ENCODE measurements at places on chromosomes 3 and 15.

DNA sequence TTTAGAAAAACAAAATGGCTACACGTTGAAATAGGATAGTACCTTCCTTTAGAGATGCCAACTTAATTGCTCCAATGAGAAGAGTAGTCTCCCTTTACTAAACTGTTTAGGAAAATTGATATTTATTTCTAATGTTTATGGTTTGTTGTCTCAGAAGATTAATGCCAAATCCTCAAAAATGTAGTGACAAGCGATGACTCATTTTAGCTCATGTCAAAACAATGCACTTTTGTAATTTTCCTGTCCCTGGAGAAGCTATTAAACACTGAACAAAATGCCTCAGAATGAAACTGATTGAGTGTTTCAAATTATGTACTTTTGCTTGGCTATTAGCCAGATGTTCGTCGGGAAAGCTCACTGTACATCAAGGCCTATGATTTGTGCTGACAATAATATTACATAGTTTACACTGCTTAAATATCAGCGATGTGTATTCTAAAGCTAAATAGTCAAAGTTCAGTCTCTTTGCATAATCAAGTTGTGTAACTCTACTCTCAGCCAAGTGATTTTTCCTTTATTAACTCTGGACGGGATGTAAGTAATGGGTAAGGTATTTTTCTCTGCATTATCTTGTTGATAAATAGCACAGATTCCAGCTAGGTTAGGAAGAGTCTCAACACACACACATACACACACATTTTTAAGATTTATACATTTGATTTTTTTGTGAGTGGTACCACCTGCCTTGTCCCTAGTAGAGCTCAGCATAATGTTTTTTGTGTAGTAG is 83.7 kb downstream of the CMSS1 start:
- peak; percentile 87 for DNase-seq

- DNase-seq = peak; percentile 6
Observed at GRCh38 chr3:76497636-76498035, 542.3 kb upstream of the ROBO2 start.

DNA sequence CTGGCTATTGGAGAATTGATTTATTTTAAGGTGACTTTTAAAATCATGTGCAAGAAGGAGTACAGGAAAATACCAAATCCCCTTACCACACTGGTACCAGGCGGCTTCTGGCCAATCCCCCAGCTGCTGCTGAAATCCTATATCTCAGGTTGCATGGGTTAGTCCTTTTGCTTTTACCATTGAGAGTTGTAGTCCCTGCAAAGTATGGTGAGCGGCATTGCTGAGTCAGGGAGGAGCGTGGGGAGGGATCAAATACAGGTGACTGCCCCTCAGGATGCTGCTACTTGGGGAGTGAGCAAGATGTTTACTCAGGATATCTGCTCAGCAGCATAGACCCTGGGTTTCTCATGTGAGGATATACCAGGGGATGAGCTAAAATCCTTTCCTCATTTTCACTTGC is 131.9 kb upstream of the STAC start:
- DNase-seq = no peak

GRCh38 chr15:78614021-78614420 is 6.8 kb downstream of the CHRNA3 start:
- DNase-seq = no peak

DNA sequence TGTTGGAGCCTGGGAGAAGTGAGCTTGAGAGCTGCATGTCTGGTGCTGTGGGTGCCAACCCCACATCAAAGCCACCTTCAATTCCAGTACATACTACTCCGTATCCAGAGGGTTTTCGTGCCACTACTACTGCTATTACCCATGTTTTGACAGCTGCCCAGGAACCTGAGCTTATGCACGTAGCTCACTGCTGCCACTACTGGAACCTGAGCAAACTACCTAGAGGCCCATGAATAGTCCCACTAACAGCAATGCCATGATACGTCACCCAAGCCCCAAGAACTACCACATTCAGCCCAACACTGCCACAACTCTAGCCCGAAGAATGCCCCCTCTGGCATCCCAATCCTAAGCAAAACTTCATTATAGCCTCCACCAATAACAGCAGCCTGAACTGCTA is 215.2 kb upstream of the BCHE start:
- peak; percentile 3 for DNase-seq

GRCh38 chr15:98582900-98583554 is 65.3 kb upstream of the IGF1R start:
- no peak for DNase-seq

DNA sequence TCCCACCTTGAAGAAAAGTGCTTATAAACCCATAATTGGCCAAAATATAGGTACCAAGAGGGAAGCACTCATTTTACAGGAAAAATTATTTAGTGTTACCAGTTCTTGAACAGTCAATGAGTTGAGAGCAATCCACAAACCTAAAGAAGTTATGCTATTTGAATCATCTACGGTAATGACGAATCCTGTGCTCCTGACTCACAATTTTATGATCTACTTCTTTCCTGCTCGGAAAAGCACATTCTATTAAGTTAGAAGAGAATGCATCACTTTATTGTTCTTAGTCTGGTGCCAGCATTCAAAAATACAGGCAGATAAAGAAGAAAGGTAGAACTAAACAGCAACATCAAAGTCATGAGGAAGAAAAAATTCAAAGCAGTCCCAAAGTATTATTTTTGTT is 33.2 kb downstream of the CHRM5 start:
- peak; percentile 64 for DNase-seq

- no peak for DNase-seq
Observed at GRCh38 chr3:178536211-178537079, at the start of gene KCNMB2. Gene KCNMB2, plus strand, starts transcription at chr3:178536436.

DNA sequence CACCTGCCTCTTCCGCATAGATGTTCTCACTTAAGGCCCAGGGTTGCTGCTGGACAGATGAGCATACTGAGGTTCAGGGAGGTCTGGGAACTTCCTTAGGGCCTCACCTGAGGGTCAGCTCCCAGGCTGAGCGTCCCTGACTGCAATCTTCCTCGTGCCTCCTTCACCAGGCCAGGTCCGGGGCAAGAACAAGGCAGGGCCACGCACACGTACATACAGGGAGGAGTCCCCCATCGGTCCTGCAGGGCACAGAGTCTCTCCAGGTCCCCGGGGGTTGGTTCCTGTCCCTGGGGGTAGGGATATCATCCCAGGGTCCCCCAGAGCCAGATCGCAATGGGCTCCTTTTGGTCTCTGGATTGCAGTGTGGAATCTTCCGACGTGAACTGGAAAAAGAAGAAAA is 130.1 kb downstream of the LRRK1 start:
- no peak for DNase-seq

- no peak for DNase-seq
Observed at GRCh38 chr15:79933231-79933630, 36.4 kb upstream of the MTHFS start.
